ENCODE measurements at places on chromosomes 13 and 19.
A peak's percentile ranks its signal among the peaks of the same experiment; 100 is the strongest.

DNA sequence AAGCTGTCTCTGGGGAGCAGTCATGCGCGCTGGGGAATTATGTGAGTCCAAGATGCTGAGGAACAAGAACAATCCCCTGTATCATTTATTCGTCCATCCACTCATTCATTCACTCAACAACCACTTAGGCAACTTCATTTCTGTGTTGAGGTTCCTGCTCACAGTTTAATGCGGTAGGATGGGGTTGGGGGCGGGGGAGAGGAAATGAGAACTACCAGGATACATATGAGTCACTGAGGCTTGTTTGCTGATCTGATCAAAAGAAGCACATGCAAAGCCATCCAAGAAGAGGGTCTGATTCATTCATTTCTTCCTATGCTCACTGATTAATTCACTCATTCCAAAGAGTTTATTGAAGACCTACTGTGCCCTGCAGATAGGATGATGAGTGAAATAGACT, 20.9 kb downstream of the ZNF536 start:
- H3K4me3 ChIP-seq = no peak overlapping the region
- H3K27ac ChIP-seq = no peak overlapping the region
- peaks cover 8% of the 10 kb centered on the region for H3K27me3 ChIP-seq
- H3K36me3 ChIP-seq = no peaks in the 10 kb centered on the region

- no peak for DNase-seq
- H3K4me1 ChIP-seq = no peaks in the 10 kb centered on the region
- no peaks in the 10 kb centered on the region for H3K36me3 ChIP-seq
- peaks cover 56% of the 10 kb centered on the region for H3K27me3 ChIP-seq
These were observed at the start of gene FBN3 for GRCh38 chr19:8149261-8150094. TSS of gene FBN3 (minus strand) at chr19:8149592. CDS start at chr19:8147480, 2,112 bp downstream.

GRCh38 chr19:7254590-7254989, 39.6 kb downstream of the INSR start:
- H3K4me1 ChIP-seq = no peaks in the 10 kb centered on the region
- no peak for DNase-seq
- no peak overlapping the region for H3K27ac ChIP-seq
- no peaks in the 10 kb centered on the region for H3K36me3 ChIP-seq

DNA sequence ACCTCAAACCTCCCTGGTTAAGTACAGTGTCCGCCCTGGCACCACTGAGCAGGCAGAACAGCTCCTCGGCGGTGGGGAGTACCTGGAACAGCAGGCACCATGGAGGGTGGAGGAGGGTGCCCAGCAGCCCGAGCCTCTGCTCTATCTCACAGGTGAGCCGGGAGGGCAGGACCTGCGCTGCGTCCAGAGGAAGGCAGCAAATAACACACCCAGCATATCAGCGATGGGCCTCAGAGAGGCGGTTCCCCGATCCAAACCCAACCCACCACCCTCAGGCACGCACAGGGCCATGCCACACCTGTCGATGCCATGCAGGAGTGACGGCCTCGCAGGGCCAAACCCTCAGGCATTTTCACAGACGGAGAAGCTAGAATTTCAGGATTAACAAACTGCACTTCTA, 11.8 kb downstream of the PEPD start:
- H3K36me3 ChIP-seq = no peaks in the 10 kb centered on the region
- no peaks in the 10 kb centered on the region for H3K27me3 ChIP-seq
- no peaks in the 10 kb centered on the region for H3K4me1 ChIP-seq
- no peak overlapping the region for H3K27ac ChIP-seq
- H3K4me3 ChIP-seq = no peak overlapping the region
- DNase-seq = no peak

DNA sequence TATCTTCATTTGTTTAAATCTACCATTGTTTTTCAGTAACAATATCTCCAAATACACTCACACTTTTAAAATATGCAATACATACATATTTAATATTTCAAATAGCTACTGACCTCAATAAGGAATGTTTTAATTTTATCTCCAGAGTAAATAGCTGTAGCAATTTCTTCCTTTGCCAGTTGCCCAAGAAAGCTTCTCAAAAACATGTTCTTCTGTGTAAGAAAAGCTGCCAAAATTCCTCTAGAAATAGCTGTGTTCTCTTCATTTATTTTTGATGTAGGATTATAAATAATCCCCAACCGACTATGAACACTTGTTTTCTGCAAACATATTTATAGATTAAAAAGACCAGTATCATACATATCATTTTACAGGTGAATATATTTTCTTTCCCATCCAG, 150.5 kb downstream of the UGGT2 start:
- DNase-seq = no peak
- no peak overlapping the region for H3K27ac ChIP-seq
- no peaks in the 10 kb centered on the region for H3K27me3 ChIP-seq
- H3K4me1 ChIP-seq = no peaks in the 10 kb centered on the region
- no peak overlapping the region for H3K4me3 ChIP-seq
- no peaks in the 10 kb centered on the region for H3K36me3 ChIP-seq

DNA sequence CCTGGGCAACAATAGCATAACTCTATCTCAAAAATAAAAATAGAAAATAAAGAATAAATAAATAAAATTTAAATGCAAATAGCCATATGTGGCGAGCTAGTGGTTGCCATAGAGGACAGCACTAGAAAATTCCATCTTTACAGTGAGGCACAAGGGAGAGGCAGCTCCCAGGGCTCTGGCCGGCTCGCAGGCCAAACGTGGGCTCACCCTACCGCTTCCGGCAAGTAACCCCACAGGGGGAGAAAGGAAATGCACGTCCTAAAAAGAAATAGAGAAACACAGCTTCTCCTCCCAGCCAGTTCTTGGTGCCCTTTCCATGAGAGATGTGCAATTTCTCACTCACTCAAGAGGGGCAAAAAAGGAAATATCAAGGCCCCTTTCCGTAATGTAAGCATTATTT, 12.4 kb upstream of the GRWD1 start:
- no peaks in the 10 kb centered on the region for H3K4me1 ChIP-seq
- H3K4me3 ChIP-seq = no peak overlapping the region
- H3K27ac ChIP-seq = no peak overlapping the region
- no peak for DNase-seq
- peaks cover 4% of the 10 kb centered on the region for H3K27me3 ChIP-seq
- H3K36me3 ChIP-seq = no peaks in the 10 kb centered on the region

- no peak for DNase-seq
- peaks cover 36% of the 10 kb centered on the region for H3K27me3 ChIP-seq
- H3K4me3 ChIP-seq = no peak overlapping the region
These were observed 93.8 kb upstream of the C1QTNF9B start for GRCh38 chr13:23991119-23991518.

DNA sequence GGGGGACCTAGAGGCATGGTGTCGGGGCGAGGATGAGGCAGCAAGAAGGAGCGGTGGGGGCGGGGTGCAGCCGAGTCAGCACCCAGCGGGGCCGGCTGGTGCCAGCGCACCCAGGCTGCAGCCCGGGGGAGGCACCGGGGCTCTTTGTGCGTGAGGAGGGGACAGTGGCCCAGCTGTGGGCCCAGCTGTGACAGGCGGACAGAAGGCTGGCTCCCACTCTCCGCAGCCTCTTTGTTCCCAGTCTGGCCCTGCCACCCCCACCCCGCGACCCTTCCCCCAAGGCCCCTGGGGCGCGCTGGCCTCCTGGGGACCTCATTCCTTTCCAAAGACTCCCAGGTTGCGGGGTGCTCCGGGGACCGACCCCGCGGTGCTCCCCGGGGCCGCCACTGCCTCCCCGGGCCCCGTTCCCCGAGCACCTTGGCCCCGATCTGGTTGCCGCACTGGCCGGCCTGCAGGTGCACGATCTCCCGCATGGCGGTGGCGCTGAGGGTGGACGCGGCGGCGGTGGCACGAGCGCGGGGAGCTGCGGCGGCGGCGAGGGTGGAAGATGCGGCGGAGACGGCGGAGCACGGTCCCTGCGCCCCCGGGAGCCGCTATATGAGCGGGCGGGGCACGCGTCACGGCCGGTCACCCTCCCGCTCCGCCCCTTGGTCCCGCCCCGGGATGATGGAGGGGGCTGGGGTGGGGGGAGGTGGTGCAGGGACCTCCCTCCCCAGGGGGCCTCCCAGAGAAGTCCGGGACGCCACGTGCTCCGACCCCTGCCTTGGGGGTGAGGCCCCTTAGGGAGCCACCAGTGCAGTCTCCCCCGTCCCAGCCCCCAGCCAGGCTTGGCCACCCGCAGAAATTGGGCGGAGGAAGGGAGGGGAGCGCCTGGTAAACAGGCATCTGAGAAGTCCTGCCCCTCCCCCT, at the start of gene TUBB4A:
TUBB4A (minus strand) TSS at position 570 of the 909 bp plus-strand sequence; CDS start at position 473, 97 bp downstream.
- peak; percentile 57 for DNase-seq
- H3K4me3 ChIP-seq = peak within 1 kb of the TSS; percentile 87
- peak within 1 kb of the TSS; percentile 26 for H3K27ac ChIP-seq
- H3K36me3 ChIP-seq = peaks cover 1% of the 10 kb centered on the region
- H3K27me3 ChIP-seq = peaks cover 6% of the 10 kb centered on the region

- H3K4me3 ChIP-seq = peak overlapping the region; percentile 80
- no peaks in the 10 kb centered on the region for H3K27me3 ChIP-seq
- H3K36me3 ChIP-seq = peaks cover 3% of the 10 kb centered on the region
- H3K4me1 ChIP-seq = peaks cover 50% of the 10 kb centered on the region
- peak overlapping the region; percentile 89 for H3K27ac ChIP-seq
These were observed 21.9 kb upstream of the SLC35E1 start for GRCh38 chr19:16594131-16594586.

- no peaks in the 10 kb centered on the region for H3K27me3 ChIP-seq
- no peak overlapping the region for H3K4me3 ChIP-seq
- H3K36me3 ChIP-seq = no peaks in the 10 kb centered on the region
These were observed 18.5 kb upstream of the ABCC4 start for GRCh38 chr13:95319551-95320274.

- peaks cover 14% of the 10 kb centered on the region for H3K36me3 ChIP-seq
- no peaks in the 10 kb centered on the region for H3K27me3 ChIP-seq
- H3K4me3 ChIP-seq = peak overlapping the region; percentile 96
- H3K27ac ChIP-seq = peak overlapping the region; percentile 85
These were observed 47.5 kb downstream of the GAS6 start for GRCh38 chr13:113816254-113816929.

GRCh38 chr19:44689290-44690130, 9.4 kb upstream of the CEACAM16 start:
- H3K4me1 ChIP-seq = peaks cover 27% of the 10 kb centered on the region
- peaks cover 13% of the 10 kb centered on the region for H3K27me3 ChIP-seq
- no peak overlapping the region for H3K4me3 ChIP-seq
- H3K36me3 ChIP-seq = no peaks in the 10 kb centered on the region
- H3K27ac ChIP-seq = no peak overlapping the region

- no peak for DNase-seq
- H3K4me1 ChIP-seq = peaks cover 23% of the 10 kb centered on the region
- peaks cover 2% of the 10 kb centered on the region for H3K36me3 ChIP-seq
- H3K4me3 ChIP-seq = peak overlapping the region; percentile 95
These were observed 1.4 kb upstream of the ZNF584 start for GRCh38 chr19:58406818-58407657.

All from T-helper 2 cell treated with Interferon-gamma antibody and Interleukin-4, amounts not matched to agents 5 μg/mL and 100 μg/mL, for 36 hours (primary cell).